ENCODE measurements at places on chromosomes 6 and 20. TPM values are rescaled to one million over a fixed set of nuclear protein-coding genes. Genes with fewer than 3 reads are reported as not detected.

GRCh38 chr6:129751384-129751783 lies 41.4 kb upstream of the ARHGAP18 start:
- DNase-seq, result no peak

- no peak for DNase-seq
These were observed 163.3 kb upstream of the MARCKS start for GRCh38 chr6:113693851-113694250.

GRCh38 chr6:149331043-149331807 lies 13.7 kb downstream of the TAB2 start:
- no peak for DNase-seq

DNA sequence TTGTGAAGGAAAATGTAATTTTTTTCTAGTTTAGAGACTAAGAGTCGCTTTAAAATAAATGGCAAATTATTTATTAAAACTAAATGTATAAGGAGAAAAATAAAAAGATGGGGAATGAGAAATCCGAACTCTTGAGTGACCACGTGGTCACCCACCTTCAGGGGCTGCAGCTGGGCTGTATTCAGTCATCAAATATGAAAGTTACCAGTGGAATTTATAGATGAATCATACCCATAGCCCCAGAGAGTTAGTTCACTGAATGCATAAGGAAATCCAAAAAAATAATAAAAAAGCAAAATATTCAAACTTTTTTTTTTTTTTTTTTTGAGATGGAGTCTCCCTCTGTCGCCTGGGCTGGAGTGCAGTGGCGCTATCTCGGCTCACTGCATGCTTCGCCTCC lies 947.7 kb upstream of the ADGRB3 start:
- no peak for DNase-seq

The SEL1L2 gene
- not detected for total RNA-seq

GRCh38 chr6:110517034-110517433 lies 40.6 kb upstream of the SLC22A16 start:
- no peak for DNase-seq

DNA sequence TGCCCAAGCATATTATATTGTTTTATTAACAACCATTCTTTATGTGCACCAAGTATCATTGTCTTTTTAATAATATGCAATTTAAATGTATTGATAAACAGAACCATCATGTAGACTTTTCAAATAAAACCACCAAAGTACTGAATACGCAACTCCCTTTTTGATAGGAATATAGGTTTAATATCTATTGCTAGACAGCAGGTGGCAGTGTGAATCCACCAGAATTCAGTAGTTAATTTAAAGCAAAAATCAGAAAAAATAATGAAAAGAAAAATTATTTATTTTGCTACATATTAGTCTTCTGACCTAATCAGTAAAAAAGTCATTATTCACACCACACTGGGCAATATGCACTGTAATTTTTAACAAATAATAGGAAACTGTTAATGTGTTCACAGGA lies 143.7 kb downstream of the KLHL32 start:
- no peak for DNase-seq

- DNase-seq, result no peak
These were observed 61.7 kb upstream of the EMILIN3 start for GRCh38 chr20:41428285-41428684.

GRCh38 chr20:22586645-22587310 lies 2.4 kb upstream of the FOXA2 start:
- DNase-seq, result no peak

GRCh38 chr20:33649201-33649681 lies 12.9 kb upstream of the C20orf144 start:
- DNase-seq, result peak; percentile 67

DNA sequence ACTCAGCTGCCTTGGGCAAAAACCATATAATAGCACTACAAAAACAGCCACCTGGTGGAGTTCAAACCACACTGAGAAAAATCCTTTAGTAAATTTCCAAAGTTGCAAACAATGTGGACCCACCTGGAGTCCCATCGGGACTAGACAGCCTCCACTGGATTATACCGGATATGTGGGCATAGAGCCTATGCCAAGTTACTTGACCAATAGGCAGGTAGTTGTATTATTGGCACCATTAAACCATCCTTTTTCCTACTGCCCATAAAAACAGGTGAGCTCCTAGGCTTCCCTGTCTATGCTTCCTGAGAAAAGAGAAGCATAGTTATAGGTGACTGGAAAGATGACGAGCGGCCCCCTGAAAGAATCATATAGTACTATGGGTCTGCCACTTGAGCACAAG lies 51.7 kb upstream of the ADGRF4 start:
- no peak for DNase-seq

DNA sequence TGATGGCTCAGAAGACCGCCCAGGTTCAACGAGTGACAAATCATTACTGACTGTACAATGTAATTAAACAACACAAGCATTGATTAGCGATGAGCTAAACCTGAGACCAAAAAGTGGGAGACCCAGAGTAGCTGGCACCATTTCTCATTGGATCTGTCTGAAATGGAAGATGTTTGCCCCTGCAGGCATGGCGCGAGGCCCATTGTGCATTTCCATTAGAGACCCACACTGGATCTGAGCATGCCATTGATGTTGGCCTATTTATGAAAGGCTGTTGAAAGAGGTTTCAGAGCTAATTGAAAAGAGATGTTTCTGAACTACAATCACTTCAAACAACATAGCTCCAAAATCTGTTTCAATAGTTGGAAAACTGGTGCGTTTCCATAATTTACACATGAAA lies 196.7 kb downstream of the TFAP2B start:
- DNase-seq, result no peak

DNA sequence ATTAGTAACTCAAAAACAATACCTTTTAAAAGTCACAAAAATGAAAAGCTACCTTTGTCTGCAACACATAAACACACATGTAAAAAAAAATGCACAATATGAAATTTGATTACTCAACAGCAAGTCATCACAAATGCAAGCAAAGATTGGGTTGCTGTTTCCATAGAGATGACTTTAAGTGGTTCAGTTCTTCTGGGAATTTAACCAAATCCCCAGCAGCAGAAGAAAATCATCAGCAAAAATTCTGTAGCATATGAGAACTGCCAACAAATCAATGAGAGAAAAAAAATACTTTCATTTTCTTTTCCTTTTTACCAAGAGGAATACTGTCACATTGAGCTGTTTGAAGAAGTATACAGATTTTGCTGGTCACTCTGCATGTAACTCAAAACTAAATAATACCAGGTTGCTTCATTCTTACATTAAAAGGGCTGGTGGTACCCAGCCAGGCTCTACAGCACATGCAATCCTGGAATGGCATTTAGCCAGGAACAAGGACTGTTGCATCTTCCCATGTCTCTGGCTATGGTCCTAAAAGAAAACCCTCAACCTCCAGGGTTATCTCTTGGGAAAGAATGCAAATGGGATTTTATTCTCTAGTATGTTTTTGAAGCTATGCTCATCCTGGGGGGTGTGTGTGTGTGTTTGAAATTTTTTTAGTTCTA lies 158.3 kb downstream of the OPRM1 start:
- no peak for DNase-seq

- no peak for DNase-seq
These were observed 95.1 kb downstream of the IRAK1BP1 start for GRCh38 chr6:78962448-78962847.

- no peak for DNase-seq
These were observed 28.3 kb downstream of the STX7 start for GRCh38 chr6:132484680-132485018.

DNA sequence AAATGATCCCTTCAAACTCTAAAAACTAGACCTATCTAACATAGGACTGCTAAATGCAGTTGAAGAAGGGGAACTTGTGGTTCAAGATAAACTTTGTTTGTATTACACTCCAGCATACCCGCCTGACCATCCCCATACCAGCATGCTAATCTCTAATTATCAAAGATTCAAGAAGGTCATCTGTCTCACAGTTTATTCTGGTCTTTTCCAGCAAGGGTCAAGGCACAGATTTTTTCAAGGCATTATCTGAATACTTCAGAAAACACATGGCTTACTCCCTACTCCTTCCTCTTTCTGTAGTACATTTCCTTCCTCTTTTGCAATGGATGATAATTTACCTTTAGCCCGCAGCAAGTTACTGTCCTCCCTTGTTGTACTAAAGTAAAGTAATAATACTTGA lies 174.1 kb downstream of the PKHD1 start:
- DNase-seq, result no peak

DNA sequence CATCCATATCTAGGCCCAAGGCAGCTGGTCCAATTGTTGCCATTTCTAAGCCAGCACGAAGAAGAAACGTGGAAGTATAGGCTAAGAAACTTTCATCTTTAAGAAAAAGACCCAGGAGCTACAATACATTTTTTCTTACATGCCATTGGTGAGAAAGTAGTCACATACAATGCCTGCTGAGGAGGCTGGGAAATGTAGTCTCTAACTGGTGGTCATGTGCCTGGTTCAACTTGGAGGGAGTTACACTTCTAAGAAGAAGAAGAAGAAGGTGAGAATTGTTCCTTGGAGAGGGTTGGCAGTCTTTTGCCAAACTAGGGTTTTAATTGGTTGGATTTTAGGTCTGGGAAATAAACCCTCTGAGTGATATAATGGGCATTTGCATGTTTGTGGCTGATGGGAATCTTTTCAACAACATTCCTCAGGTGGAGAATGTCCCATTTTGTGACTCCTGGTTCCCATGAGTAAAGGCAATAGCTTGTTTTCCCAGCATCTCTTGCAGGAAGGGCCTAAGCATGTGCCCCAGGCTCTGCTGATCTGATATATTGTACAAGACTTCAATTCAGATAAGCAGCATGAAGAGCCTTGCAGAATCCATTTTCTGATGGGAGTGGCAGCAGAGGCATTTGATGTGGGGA lies 47.0 kb upstream of the PREP start:
- no peak for DNase-seq

The ETV7 gene
- 2.1 TPM for total RNA-seq

DNA sequence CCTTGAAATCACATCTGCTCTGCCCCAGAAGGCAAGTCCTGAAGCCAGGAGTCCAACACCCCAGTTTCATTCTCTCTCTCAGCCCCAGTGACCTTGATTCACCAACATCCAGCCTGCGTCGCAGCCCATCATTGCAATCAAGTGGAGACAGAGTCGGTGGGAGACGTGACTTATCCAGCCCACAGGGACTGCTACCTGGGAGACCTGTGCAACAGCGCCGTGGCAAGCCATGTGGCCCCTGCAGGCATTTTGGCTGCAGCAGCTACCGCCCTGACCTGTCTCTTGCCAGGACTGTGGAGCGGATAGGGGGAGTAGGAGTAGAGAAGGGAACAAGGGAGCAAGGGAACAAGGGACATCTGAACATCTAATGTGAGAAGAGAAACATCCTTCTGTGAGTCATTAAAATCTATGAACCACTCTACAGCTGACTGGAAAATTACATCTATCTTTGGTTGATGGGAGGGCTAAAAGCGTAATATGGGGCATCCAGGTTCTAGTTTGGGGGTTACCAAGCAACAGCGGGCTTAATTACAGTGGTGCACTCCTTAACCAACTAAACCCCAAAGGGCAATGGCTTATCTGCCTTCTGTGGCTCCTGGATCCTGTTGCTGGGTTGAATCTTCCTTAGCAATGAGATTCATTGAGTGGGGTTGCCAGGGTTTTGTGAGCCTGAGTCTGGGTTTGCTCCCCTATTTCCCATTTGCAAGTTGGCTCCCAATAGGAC lies 2.5 kb downstream of the LY6G6D start:
- no peak for DNase-seq

DNA sequence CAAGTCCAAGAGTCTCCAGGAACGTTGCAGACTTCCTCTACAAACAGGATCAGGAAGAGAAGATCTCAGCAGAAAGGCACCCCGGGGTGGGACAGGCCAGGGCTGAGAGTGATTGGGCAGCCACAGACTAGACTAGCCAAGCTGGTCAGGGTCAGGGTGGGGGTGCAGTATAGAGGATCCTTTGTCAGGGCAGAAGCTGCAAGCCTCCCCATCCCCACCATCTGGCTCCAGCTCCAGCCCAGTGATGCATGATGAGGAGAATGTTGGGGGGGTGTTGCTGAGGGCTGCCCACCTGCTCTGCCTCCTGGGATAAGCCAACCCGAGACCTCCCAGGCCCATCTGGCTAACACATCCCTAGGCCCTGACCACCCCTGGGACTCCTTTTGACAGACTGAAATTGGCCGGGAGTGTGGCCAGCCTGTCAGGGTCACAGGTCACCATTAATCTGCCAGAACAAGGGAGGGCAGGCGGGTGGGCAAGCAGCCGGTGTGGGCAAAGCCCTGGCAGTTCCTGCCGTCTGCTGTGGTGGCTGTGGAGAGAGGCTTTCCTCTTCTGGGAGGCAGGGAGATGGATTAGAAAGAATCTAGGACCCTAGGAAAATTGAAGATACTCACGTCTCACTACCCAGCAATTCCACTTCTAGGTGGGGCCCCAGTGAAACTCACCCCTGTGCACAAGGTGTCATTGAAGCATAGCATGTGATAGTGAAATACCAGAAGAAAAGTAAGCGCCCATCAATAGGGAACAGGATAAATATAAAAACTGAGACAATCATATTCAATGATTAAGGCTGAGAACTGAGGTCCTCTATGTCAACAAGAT lies 22.1 kb upstream of the SNTA1 start:
- no peak for DNase-seq
